ENCODE measurements at places on chromosomes 16 and 17.

GRCh38 chr16:82917886-82918595 lies 291.3 kb downstream of the CDH13 start:
- DNase-seq, result no peak

GRCh38 chr17:65553646-65554552 lies 7.5 kb downstream of the AXIN2 start:
- no peak for DNase-seq

- no peak for DNase-seq
Observed at GRCh38 chr17:49267912-49268311, 37.3 kb upstream of the PHOSPHO1 start.

- no peak for DNase-seq
Observed at GRCh38 chr16:88936556-88937205, 40.3 kb downstream of the CBFA2T3 start.

- DNase-seq, result no peak
Observed at GRCh38 chr17:14856176-14856575, 408.9 kb downstream of the PMP22 start.

DNA sequence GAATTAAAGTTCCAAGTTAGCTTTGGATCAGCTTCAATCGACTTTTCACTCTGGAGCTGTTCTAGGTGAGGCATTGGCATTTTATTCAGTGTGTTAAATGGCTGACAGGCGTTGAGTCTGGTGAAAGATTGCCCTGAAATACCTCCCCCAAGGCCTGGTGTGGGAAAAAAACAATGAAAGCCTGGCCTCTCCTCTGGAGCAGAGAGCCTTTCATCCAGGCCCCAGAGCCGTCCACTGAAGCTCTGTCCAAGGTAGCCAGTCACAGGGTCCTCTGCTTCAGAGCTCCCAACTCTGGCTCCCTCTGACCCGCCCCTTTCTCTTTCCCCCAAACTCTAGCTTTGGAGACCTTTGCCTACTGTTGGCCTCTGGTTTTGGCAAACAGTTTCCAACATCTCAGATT lies 123.6 kb upstream of the CRHR1 start:
- no peak for DNase-seq

GRCh38 chr17:67717192-67717623 lies 528 bp upstream of the NOL11 start:
- no peak for DNase-seq

DNA sequence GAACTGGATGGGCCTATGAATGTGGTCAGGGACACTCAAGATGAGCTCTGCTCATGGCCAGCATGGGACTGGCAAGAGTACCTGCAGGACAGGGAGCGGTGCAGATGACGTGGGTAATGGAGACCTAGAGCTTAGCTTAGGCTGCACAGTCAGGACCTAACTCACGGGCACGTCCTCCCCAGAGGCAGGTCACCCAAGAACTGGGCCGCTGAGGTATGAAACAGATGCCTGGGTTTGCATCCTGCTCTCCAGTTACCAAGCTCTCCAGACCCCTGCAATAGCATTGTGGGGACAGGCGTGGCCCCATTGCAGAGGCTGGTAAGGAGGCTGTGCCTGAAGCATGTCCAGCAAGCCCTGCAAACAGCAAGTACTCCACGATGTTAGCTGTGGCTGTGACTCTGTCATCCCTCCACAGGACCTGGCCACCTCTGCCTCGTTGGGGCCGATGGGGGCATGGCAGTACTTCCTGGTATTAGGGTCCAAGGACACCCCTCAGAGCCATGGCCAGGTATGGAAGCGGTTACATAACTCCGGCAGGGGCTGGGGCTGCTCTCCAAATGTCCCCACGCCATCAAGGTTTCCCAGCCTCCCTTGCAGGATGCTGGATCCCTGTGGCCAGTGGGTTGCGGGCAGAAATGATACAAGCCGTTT lies 37.5 kb upstream of the RBFOX3 start:
- no peak for DNase-seq

- DNase-seq, result peak; percentile 62
Observed at GRCh38 chr16:67546761-67547422, 15.4 kb upstream of the CTCF start.

GRCh38 chr17:82938873-82939620 lies 99.2 kb upstream of the ZNF750 start:
- no peak for DNase-seq

- no peak for DNase-seq
Observed at GRCh38 chr17:30915833-30916611, 5.7 kb upstream of the ADAP2 start.

DNA sequence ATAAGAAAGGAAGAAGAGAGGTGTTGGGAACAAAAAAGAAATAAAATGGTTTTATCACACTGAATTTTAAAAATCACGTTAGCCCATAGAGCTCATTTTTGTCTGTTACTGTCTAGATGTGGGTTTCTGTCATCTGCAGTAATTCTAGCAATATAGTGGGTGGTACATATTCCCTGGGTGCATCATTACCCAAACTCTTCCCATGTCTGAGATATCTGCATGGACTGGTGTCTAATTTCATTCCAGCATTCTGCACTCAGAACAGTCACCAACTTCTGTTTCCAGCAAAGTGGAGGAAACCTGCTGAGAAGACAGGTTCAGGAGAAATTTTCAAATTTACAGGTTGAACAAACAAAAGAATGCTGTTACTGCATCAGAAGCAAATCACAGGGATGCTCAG lies 263.8 kb downstream of the CDH11 start:
- DNase-seq, result no peak

- no peak for DNase-seq
Observed at GRCh38 chr16:11657556-11657955, 10.7 kb upstream of the SNN start.

GRCh38 chr16:49281843-49282642 lies 405 bp upstream of the CBLN1 start:
- no peak for DNase-seq

DNA sequence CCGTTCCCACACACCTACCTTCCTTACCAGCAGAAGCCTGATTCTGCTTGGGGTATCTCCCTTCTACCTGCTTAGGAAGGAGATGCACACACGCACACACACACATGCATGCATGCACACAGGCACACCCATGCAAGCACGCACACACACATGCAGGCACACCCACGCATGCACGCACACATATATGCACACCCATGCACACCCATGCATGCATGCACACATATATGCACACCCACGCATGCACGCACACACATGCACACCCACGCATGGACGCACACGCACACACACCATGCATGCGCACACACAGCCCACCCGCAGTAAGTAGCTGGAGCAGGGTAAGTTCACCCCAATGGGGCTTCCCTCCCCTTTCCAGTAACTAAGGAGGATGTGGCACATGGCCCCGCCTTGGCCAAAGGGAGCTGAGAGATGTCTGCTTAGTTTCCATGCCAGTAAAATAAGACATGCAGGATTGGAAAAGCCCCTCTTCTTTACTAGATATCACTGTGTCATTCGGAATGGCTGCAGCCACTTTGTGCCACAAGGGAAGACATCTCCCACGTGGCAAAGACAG lies 33.7 kb downstream of the ADCY9 start:
- no peak for DNase-seq

GRCh38 chr16:80518436-80518835 lies 22.4 kb upstream of the DYNLRB2 start:
- no peak for DNase-seq

DNA sequence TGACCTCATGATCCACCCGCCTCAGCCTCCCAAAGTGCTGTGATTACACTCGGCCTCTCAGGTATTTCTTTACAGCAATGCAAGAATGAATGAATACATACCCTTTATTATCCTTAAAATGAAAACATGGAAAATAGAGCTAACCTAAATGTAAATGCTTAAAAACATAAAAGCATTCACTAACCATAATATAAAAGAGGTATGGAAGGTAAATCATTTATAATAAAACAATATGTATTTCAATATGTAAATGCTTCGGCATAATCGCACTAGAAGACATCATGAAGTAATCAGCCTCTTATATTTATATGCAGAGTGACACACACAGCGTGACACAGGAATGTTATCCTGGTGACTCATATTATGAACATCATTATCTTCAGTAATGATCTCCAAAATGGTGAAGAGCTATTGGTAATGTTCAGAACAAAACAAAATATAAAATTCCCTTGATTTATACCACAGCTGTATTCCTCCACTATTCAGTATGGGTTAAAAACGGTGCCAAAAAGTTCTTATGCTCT lies 53.9 kb downstream of the AIPL1 start:
- DNase-seq, result no peak

- DNase-seq, result no peak
Observed at GRCh38 chr16:11029948-11030347, 85.6 kb downstream of the CLEC16A start.

DNA sequence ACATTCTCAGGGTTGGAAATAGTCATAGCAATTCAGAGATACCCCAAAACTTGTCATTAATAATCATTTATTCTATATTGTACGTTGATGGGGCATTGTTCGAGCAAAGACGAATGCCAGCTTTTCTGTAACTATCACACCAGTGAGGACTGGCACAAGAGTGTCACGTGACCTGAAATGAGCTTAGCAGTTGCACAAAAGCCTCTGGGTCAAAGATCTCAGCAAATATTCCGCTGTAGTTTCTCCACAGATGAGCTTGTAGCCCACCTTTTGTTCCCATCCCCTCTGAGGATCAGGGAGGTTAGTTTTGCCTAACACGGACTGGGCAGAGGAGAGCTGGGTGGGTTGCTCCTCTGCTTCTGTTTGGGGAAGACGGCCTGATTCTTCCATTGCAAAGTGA lies 18.2 kb downstream of the IRX3 start:
- no peak for DNase-seq

DNA sequence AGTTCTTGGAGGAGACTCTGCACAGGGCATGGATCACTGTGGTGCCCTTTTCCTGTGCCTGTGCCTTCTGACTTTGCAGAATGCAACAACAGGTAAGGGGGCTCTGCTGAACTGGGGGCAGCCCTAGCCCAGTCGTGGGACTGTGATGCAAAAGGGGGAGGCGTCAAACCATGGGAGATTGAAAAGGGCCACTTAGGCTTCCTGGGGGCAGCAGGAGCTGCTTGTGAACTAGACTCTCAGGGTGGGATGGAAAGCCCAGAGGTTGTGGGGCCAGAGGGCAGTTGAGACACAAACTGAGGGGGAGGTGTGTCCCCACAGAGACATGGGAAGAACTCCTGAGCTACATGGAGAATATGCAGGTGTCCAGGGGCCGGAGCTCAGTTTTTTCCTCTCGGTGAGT lies 19.6 kb downstream of the ADGRG5 start:
- DNase-seq, result no peak

DNA sequence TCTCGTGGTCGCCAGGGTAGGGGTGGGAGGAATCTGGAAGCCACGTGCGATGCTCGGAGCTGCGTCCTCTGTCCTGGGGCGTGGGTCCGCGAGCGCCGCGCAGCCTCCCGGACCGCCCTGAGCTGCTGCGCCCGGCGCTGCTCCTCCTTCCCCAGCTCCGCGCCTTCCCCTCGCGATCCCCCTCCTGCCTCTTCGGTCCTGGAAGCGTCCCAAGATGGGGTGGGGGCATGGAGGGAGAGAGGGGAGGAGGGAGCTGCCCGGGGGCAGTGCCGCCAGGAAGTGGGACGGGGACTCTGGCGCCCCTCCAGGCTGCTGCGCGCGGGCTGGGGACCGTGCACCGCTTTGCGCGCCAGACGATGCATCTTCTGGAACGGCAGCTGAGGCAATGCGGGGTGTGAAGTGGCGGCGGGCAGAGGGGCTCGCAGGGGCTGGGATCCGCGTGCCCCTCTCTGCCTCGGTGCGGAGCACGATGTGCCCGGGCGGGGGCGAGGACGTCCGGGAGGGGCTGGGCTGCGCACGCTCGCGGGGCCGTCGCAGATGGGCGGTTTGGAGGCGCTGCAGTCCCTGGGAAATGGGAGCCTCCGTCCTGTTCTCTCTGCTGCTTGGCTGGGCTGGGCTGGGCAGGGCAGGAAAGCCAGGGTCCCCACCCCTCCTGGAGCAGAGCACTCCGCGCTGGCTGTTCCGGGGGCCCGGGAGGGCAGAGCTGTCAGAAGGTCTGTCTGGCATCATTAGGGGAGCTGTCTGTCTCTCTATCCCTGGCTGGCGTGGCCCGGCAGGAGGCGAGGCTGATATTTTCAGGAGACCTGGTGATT lies 388.0 kb downstream of the SEC14L1 start:
- DNase-seq, result no peak

DNA sequence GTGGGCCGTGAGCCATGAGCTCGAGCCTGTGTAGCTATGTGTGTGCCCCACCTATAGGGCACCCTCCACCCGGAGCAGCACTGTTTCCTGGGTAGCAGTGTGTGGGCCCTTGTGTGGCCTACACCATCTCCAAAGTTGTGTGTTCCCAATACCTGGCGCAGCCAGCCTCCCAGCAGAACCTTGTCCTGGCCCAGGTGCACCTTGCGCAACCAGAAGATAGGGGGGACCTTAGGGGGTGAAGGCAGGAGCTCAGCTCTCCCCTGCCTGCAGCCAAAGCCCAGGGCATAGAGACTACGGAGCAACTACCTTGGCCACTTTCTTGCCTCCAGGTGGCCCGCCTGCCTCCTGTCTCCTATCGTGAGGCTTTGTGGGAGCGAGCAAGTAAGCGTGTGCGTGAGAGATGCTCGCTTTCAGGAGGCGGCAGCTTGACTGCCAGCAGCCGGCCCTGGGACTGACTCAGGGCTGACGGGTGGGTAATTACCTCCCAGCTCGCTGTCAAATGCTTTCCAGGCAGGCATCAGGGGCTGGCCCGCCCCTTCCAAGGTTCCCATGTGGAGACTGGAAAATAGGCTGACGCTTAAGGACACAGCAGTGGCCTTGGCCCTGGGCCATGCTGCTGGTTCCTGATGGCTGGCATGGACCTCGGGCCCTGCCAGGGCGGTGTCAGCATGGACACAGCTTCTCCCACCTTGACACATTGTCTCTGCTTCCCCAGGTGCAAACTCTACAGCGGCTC lies 19.0 kb downstream of the TRAF7 start:
- no peak for DNase-seq

GRCh38 chr16:85284141-85284817 lies 172.0 kb upstream of the CIBAR2 start:
- DNase-seq, result no peak
